Astrocyte of the spinal cord (primary cell): ENCODE measurements at places on chromosomes 3 and 15.

DNA sequence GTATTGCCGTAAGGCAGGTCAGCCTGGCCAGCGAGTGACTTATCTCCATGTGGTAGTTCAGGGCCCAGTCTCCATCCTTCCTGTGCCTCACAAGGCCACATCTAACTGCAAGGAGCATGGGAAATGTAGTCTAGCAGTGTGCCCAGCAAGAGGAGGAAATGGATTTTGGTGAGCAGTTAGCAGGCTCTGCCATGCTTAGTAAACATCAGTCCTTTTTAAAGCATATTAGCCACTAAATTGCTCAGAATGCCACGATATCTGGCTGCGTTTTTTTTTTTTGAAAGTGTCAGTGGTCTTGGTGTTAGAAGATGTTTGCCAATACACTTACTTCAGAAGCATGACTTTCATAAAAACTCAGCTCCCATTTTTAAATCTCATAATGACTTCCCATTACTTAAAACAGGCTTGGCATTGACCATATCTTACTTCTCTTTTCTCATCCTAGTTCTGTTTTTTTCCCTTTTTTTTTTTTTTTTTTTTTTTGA lies 470.2 kb upstream of the TPRG1 start:
- no peak for DNase-seq

DNA sequence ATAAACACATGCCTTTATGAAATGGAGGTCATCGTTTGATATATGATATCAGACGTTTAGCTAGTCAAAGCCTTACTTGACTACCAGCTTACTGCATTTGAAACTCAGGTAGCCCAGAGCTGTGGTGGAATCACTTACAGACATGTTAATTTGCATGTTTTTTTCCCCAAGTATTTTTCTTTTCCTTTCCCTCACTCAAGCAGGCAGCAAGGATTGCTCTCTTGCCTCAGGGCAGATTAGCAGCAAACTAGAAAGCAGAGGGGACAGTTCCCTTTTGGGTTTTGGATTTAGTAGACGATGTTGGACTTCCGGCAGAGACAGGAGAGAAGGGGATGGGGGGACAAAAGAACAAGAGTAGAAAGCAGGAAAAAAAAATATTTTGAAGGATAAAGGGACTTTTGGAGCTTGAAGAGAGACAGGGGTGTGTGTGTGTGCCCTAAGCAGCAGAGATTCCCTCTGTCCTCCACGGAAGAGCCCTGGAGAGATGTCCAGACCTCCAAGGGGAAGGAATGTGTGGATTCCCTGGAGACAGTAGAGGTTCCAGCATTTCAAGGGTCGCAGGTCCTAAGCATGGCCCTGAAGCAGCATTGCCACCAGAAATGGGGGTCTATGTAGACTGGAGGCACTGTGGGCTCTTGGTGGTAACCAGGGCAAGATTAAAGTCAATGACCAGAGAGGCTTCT lies 86.8 kb upstream of the CADPS start:
- DNase-seq = no peak

GRCh38 chr3:178847190-178847589 lies 224.4 kb downstream of the ZMAT3 start:
- DNase-seq = peak; percentile 69

- no peak for DNase-seq
Observed at GRCh38 chr15:87713475-87713879, 543.1 kb downstream of the NTRK3 start.

- DNase-seq = no peak
Observed at GRCh38 chr15:64014995-64015394, 31.3 kb downstream of the DAPK2 start.

DNA sequence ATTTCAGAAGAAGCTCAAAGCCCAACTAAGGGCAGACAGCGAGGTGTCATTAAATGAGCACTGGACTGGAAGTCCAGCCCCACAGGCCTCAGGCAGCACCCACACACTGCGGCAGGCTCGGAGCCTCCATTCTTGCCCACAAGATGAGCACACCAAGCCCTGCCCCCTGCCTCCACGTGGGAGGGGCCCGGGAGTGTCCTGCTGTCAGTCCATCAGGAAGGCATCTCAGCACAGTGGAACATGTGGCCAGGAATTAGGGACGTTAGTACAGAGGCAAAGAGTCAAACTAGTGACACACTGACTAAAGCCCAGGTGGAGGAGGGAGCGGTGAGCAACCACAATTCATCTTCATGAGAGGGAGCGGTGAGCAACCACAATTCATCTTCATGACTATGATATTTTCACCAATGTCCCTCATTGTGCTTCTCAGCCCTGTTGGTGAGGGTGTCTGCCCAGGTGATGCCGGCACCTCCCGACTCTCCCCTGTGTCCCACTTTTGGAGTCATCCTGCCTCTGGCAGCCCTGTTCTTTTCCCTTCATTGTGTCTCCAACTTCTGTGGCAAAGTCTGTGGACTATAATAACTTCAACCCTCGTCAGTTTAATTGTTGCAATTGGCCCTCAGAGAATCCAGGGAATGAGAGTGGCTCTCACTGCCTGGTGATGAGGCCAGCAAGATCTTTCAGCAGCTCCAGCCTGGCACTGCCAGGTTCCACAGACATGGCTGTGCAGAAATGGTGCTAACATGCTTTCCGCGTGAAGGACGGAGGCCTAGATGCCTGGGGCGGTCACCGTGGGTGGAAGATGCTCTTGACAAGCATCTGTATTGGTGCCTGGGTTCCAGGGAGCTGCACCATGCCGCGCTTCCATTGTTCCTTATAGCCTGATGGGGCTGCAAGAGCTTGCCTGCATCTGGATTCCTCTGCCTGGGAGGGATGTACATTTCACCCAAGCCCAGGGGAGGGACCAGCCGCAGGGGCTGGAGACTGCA lies 23.1 kb upstream of the SKOR1 start:
- DNase-seq = no peak

DNA sequence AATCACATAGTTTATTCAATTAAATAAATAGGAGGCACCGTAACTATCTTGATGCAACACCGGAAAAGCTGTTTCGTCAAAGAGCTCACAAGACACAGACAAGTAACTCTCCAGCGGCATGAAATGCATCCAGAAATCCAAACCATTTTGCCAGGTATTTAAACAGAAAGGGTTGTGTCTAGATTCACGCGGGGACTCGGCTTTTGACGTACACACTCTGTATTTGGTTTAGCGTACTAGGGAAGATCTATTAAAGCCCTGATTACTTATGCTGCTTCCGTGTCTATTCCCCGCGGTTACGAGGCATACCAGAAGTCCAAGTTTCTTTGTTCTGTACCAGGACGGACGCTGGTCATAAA lies 718 bp downstream of the BNIP2 start:
- peak; percentile 71 for DNase-seq
